ENCODE measurements at places on chromosomes 3 and 15. TPM values are rescaled to one million over a fixed set of nuclear protein-coding genes. Genes with fewer than 3 reads are reported as not detected.

GLCE gene
- total RNA-seq = 59.1 TPM

PDE8A gene
- total RNA-seq = 31.1 TPM

SLC2A2 gene
- total RNA-seq = not detected

TMEM266 gene
- total RNA-seq = 12.5 TPM

STRIT1 gene
- total RNA-seq = 2.1 TPM

SKOR1 gene
- total RNA-seq = 0.69 TPM

ECE2 gene
- total RNA-seq = 18.7 TPM

PTX3 gene
- 5.5 TPM for total RNA-seq

MDFIC2 gene
- total RNA-seq = not detected

NR2E3 gene
- total RNA-seq = not detected

BCHE gene
- 38.1 TPM for total RNA-seq

PLCB2 gene
- total RNA-seq = 10.6 TPM

TFG gene
- 86.7 TPM for total RNA-seq

KNG1 gene
- total RNA-seq = not detected

NR1I2 gene
- total RNA-seq = 0.23 TPM

PEX11A gene
- total RNA-seq = 17.5 TPM

HHLA2 gene
- total RNA-seq = not detected

TRIM59 gene
- total RNA-seq = 14.5 TPM

All from diencephalon (tissue), 1 donor.